T-helper 22 cell (primary cell): ENCODE measurements at places on chromosomes 6 and 20.

DNA sequence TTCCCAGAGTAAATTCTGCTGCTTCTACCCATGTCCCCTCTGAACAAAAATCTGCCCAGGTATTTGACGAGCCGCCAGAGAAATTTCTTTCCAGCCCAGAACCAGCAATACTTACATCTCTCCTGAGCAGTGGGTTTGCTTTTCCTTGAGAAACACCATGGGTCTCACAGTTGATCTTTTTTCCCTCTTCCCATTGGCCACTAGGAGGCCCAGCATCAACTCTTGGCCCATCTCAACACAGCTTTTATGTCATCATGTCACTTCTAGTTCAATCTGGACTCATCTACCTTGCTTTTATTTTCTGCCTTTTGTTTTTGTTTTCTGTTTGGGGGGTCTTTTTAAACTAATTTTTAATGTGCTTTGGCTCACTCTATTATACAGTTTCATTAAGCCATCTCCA, 18.8 kb downstream of the MAFB start:
- DNase-seq: no peak

DNA sequence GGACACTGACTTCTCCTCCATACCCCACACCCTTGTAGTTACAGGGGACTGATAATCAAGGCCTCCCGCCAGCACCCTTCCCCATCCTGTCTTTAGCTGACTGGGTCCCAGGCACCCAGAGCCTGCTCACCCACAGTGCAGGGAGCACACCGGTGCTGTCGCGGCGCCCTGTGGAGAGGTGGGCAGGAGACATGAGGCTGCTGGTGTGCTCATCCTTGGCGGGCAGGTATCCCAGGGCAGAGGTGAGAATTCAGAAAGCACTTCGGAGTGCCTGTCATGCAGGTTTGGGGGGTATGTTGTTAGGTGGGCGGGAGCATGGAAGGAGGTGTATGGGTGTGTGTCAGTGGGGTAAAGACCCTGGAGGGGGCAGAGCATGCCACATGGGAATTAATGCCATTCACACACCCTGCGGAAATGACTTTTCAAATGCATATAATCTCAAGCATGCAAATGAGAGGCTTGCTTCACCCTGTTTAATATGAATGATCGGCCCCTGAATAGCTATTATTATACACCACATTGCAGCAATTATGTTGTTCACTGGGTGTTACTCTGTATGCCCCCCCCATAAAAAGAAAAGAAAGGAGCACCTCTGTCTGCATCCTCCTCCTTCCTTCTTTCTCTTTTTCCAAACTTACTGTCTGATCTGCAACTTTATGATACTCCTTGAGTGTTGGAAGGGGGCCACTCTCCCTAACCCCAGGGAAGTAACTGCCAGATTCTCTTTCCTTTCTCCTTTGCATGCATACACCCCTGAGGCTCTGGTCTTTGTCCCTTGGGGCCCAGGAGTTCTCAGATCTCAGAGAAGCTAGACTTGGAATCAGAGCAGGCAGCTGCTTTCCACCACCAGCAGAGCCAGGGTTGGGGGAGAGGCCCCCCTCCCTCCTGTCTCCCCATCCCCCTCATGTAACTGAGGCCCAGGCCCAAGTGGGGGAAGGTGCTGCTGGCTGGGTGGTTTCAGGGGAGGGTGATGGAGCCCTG, 16.0 kb downstream of the FOXP4 start:
- DNase-seq: no peak

GRCh38 chr20:10551732-10552724, 116.9 kb downstream of the SLX4IP start:
- no peak for DNase-seq

DNA sequence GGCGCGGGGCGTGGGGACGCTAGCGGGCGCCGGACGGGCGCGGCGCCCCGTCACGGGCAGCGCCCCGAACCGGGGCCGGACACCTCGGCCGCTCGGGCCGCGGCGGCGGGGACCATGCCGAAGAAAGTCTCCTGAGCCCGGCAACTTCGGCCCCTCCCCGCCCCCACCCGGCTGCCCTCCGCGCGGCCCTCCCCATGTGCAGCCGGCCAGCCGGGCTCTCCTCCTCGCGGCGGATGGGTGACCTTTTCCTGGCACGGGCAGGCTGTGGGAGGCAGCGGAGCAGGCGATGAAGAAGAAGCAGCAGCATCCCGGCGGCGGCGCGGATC, 278 bp downstream of the UST start:
- DNase-seq: no peak

GRCh38 chr20:44135417-44136204, 51.4 kb downstream of the JPH2 start:
- no peak for DNase-seq

- DNase-seq: no peak
Measured at GRCh38 chr6:24051942-24052589, 73.9 kb upstream of the NRSN1 start.

DNA sequence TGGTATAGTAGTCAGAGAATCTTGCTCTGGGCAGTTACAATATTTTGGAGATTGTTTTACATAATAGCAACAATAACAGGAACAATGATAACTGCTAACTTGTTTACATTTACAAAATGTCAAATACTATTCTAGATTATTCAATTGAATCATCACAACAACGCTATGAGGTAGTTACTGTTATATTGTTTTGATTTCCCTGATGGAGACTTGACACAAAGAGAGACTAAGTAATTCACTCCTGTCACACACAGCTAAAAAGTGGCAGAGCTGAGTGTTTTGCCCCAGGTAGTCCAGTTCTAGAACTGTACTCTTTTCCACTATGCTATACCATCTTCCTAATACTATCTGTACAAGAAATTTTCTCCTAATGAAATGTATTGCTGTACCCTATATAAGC, 356.1 kb downstream of the LAMA2 start:
- DNase-seq: no peak

DNA sequence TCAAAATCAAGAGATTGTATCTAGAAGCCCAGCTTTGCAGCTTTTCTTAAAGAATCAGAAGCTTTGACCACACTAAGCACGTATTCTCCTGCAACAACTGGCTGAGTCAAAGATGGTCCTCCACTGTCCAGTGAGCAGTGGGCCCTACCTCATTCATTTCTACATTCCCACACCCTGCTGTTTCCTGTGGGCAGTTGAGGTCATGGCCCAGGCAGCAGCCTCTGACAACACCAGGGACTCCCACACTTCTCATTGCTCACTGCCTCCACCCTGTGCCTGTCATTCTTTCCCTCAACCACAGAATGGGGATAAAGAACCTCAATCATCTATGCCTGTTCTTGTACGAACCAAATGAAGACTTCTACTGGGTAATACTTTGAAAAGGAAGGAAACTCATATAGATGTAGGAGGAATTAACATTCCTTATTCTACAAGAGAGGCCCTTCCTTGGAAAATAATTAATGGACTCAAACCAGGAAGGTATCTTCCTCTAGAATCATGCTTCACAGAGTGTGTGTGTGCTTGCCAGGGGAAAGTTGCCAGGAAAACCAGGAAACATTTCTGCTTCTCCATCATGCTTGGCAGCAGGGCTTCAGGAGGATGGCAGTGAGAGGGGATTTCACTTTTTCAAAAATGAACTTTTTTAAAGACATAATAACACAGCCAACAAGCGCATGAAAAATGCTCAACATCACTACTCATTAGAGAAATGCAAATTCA, 191.7 kb upstream of the RIN2 start:
- DNase-seq: no peak
